Activated CD8-positive, alpha-beta memory T cell treated with anti-CD3 and anti-CD28 coated beads for 1 hour (primary cell): ENCODE measurements at places on chromosomes 4 and X.

DNA sequence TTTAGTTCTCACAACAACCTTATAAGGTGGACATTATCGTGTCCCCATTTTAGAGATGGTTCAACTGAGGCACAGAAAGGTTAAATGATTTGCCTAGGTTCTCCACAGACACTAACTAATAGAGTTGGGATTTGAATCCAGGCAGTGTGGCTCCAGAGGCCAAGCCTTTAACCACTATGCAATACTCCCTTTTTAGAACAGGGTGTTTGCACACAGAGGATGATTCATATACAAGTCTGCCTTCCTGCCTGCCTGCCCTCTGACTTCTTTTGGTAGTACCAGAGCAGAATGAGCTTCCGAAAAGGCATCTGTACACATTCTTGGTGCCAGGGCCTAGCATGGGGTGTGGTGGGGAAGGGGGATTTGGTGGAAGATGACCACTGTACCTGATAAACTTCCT is 150.8 kb upstream of the ARHGEF9 start:
- DNase-seq, result no peak

GRCh38 chrX:51158231-51158630 is 174.4 kb upstream of the NUDT10 start:
- DNase-seq, result no peak

DNA sequence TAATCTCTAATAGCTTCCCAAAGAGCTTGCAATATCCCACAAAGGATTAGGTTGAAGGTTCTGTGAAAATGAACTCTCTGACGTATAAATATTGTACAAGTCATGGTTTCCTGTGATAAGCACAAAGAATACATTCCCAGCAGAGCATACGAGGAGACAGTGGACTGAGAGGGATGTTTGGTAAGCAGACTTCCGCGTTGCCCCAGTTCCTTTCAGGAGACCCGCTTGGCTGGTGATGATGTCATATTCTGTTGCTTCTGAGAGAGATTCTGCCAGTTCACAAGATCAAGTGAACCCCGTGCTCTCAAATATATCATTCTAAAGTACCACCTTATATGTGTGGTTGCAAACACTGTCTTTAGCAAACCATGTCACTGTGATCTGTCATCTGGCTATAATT is 323.9 kb upstream of the CASK start:
- no peak for DNase-seq

DNA sequence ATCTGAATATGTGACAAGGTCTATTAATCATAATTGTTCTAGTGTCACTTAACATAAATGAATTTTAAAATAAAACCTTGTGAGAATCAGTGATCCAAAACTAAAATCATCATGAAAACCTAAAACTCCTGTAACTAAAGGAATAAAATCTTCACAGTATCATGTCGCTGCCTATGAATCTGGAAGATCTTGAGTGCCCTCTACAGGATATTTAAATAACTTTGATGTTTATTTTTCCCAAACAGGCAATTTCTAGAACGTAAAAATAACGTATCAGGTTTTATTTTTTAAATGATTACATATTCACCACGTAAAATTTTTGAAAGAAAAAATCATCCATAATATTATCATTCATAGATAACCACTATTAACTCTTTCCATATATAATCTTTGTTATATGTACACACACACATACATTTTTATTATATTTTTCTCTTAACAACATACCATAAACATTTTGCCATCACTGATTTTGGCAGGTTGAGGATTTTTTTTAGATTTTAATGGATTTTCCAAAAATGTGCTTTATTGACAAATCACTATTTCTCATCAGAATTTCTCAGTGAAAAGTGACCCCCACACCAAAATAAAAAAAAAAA is 79.6 kb downstream of the COMMD8 start:
- no peak for DNase-seq

- DNase-seq, result no peak
Measured at GRCh38 chr4:38526412-38526811, 137.6 kb upstream of the KLF3 start.

GRCh38 chr4:150889306-150889705 is 125.8 kb downstream of the LRBA start:
- DNase-seq, result no peak

DNA sequence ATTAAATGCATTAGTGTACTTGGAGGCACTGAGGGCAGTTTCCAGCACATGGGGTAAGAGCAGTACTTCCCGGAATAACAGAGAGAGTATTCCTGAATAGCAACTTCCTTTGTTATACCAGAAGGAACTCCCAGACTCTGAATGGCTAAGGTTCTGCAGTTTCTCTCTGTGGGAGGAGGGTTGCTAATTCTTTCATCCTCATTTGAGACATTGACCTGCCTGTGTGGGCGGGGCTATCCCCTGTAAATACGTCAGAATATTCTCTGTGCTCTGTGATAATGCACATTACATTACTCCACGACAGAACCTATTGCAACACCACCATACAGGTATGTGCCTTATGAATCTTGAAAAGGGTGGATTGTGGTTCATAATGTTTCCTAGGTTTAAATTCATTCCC is 52.7 kb downstream of the SPINK2 start:
- no peak for DNase-seq

GRCh38 chrX:8289523-8289922 is 118.5 kb upstream of the VCX2 start:
- DNase-seq, result no peak

GRCh38 chrX:7788334-7788733 is 54.6 kb upstream of the VCX start:
- DNase-seq, result no peak

GRCh38 chr4:121015421-121015820 is 56.9 kb downstream of the NDNF start:
- no peak for DNase-seq
